Activated CD4-positive, alpha-beta T cell treated with anti-CD3 and anti-CD28 coated beads, Interleukin-2, amount 50 U/mL, for 1 hour (primary cell): ENCODE measurements at places on chromosomes 6 and 20.

- no peak for DNase-seq
These were observed 79.9 kb downstream of the ZNF217 start for GRCh38 chr20:53513489-53514298.

- DNase-seq, result no peak
These were observed 19.2 kb downstream of the HMGN3 start for GRCh38 chr6:79215213-79215824.

- DNase-seq, result no peak
These were observed 72.7 kb downstream of the CLIC5 start for GRCh38 chr6:45942953-45943352.

DNA sequence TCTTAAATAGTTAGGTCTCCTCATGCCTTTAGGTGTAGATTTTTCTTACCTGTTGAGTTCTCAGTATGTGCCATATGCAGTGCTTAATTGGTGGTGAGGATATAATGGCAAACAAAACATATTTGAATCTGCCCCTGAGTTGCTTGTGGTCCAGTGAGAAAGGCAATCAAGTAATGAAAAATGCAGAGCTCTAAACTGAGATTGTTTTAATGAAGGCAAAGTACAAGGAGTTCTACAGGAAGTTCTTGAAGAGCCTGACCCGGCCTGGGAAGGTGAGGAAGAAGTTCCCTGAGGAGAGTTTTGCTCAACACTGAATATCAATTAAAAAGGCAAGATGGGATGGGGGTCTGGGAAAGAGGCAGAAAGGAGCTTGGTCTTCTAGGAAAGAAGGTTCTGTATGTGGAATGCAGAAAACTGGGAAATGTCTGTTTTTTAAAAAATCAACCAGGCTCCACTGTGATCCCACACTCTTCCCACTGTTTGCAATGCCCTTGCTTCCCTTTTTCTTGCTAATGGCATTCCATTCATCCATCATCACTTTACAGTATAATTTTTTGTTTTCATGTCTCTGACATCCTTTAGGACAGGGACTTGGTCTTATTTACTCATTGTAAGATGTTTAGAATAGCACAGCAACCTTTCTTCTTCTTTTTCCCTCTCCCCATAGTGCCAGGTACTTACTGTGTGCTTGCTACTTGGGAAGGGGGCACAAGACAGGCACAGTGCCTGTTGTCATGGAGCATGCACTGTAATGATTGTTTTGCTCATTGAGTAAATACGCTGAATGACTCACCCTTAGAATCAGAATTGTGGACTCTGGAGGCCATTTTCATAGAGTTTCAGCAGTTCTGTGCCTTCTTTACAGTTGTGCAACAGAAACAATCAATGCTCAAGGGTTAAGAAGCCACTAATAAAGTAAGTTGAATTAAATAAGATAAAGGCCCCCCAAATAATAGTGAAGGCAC lies 64.3 kb downstream of the ANKS1A start:
- no peak for DNase-seq
